ENCODE measurements at places on chromosomes 16 and 17. TPM values are rescaled to one million over a fixed set of nuclear protein-coding genes. Genes with fewer than 3 reads are reported as not detected.

GRCh38 chr16:31404353-31405064, 11.4 kb downstream of the ITGAD start:
- DNase-seq: no peak

Gene MFSD6L
- 2.0 TPM for total RNA-seq

Gene IRX5
- not detected for total RNA-seq

DNA sequence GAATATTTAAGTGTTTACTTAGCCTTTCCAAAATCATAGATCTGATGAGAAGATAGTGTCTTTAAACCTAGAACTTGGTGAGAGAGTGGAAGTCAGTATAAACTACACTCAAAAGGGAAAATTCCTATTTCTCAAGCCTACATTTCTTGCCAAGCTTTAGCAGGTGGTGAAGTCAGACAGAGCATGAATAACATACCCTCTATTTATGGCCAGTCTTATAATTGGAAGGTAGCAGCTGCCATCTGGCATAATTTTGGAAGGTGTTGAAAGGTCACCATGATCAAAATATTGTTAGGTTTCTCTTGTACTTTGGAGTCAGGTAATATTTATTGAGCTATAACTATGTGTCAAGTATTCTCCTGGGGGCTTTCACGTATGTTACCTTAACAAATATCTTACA, 729.3 kb upstream of the KIF2B start:
- no peak for DNase-seq

DNA sequence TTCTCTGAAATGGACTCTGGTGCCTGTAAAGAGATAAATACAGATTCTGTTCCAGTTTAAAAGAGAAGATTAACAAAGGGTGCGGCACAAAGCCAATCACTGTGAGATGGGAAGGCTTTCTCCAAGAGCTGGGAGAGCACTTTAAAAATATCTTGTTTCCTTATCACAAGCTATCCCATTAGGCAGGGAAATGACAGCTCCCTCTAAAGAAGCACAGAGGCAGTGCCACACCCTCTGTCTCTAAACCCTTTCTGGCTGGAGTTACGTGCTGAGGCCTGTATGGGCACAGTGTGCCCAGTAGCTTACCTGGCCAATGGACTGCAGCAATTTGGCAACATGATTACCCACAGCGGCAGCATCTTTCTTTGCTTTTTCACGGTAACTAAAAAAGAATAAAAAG, 9.0 kb upstream of the TERB1 start:
- DNase-seq: no peak

Gene HBQ1
- total RNA-seq: not detected

GRCh38 chr17:72118335-72119076, 2.3 kb upstream of the SOX9 start:
- no peak for DNase-seq

Gene INPP5K
- total RNA-seq: 49.9 TPM

Gene TBC1D3H
- total RNA-seq: not detected

GRCh38 chr16:53121043-53121620, 66.3 kb downstream of the CHD9 start:
- DNase-seq: no peak

Gene NPIPA5
- total RNA-seq: 49.7 TPM

- DNase-seq: no peak
These were observed 624.6 kb upstream of the EEF2KMT start for GRCh38 chr16:5722116-5722619.

Gene OTOP3
- total RNA-seq: 2.8 TPM
